ENCODE measurements at places on chromosomes 4 and X.

GRCh38 chr4:21876711-21877110 is 71.9 kb downstream of the KCNIP4 start:
- DNase-seq = no peak

DNA sequence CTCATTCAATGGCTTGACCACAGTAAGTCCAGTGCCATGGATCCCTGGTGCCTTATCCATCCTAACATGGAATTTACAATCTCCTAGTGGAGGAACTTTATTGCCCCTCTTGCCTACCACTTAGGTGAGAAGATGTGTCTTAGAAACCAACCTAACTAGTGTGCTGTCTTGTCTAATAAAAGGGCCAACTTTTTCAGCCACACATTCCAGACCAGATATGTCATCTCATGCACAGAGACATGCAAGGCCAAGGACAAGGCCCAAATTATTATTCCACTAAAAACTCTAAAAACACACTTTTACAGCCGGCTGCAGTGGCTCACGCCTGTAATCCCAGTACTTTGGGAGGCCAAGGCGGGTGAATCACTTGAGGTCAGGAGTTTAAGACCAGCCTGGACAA is 10.6 kb upstream of the PRDX4 start:
- no peak for DNase-seq

DNA sequence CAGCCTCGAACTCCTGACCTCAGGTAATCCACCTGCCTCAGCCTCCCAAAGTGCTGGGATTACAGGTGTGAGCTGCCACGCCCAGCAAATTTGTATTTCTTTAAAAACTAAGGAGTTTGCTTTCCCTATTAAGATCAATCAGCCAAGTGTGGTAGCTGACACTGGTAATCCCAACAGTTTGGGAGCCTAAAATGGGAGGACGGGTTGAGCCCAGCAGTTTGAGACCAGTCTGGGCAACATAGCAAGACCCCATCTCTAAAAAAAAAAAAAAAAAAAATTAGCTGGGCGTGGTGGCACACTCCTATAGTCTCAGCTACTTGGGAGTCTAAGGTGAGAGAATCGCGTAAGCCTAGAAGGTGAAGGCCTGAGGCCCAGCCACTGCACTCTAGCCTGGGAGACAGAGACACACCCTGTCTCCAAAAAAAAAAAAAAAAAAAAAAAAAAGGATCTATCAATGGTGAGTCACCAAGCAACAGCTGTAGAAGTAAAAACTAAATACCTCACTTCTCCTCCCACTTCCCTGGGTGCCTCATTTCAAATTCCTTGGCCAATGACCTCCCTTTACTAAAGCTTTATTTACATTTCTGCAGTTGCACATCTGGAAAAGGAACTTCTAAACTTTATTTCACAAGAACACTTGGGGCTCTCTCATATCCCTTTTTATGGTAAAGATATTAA is 54.5 kb downstream of the LDB2 start:
- DNase-seq = no peak

- DNase-seq = no peak
Measured at GRCh38 chrX:8868070-8868773, 67.0 kb upstream of the FAM9A start.

- DNase-seq = no peak
Measured at GRCh38 chr4:112848911-112849310, 200.5 kb upstream of the ANK2 start.

DNA sequence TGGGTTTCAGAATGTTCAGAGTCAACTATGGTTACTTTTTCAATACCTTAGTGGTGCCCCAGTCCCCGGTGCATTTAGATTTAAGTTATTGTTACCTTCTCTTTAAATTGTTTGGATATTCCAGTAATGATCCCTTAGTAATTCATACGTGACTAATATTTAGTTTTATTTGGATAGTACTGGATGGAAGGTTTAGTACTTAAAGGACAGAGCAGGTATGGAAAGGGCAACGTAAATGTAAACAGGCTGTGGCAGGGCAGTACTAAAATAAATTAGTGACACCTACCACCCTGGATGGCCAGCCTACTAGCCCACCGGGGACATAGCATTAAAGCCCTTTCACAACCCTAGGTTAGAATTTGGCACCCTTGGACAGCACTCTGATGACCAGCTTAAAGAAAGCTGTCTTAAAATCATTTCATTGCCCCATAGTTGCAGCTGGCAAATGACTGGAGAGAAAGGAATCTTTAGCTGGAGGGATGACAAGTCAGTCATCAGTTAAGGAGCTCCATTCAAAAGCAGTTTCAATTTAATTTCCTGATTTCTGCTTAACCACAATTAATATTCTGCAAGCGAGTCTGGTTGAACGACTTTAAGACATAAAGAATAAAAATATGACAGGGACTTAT is 16.4 kb downstream of the PLP1 start:
- DNase-seq = no peak

DNA sequence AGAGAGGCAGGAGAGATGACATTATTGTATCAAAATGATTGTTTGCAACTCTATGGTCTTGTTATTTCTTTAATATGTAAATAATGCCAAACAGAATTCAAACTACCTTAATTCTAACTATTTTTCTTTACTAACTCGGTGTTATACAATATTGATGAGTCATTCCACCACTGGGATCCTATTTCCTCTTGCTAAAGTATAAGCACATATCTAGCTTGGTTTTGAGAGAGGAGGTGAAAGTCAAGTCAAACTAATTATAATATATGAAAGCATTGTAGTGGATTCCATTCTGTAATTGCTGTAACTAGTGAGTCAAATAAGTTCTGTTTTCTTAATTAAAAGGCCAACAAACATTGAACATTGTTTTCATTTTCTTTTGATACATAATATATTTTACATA is 837.6 kb downstream of the PDHA2 start:
- peak; percentile 6 for DNase-seq

DNA sequence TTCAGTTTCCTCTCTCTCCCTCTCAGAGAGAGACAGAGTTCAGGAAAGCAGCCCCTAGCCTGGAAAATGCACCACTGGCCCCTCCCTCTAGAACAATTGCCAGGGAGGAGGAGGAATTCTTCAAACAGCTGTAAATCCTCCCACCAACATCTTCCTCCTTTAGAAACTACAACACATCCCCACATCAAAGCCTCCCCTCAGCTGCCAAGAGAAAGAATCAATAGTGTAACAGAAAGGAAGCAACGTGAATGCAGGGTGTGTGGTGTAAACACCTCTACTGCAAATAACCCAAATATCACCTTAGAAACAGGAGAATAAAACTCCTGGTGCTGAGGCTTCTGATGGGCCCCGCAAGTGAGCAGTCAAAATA is 249.9 kb upstream of the GATB start:
- no peak for DNase-seq

- DNase-seq = no peak
Measured at GRCh38 chrX:101417190-101417589, 9.2 kb downstream of the HNRNPH2 start.

- DNase-seq = no peak
Measured at GRCh38 chrX:155094468-155095061, 23.3 kb downstream of the BRCC3 start.

GRCh38 chr4:8274765-8275547 is 5.4 kb downstream of the HTRA3 start:
- DNase-seq = peak; percentile 94

DNA sequence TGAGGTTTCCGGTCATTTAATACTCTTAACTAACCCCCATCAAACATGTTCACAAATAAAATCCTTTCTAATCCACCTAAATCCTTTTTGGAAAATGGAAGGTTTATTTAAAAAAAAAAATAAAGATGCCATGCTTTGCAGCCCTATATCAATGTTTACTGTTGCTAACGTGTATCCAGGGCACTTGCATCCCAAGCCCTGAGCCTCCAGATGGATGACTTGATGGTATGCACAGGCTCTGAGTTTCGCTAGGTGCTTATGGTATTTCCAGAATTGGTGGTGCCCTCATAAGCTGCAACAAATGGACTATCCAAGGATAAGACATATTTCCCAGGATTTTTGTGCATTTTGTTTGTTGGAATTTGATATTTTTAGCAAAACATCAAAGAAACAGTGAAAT is 257.7 kb downstream of the PRDM5 start:
- DNase-seq = no peak

- DNase-seq = no peak
Measured at GRCh38 chrX:109345856-109346255, 136.0 kb downstream of the GUCY2F start.

DNA sequence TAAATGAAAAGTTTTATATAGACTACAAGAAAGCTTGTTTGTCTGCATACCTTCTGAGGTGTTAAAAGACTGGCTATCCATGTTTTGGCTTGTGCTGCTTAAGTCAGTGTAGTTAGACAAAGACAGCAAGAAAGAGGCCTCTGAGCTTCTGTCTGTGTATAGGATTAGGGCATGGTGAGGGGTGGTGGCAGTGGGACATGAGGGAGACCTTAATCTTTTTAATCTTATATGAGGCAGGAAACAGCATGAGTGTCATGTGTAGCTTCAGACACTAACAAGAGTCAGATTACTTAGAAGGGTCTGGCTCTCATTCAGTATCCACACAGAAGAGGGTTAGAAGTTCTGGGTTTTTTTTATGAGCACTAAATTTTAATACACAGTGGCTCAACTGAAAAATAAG is 213.3 kb downstream of the GABRG1 start:
- no peak for DNase-seq

DNA sequence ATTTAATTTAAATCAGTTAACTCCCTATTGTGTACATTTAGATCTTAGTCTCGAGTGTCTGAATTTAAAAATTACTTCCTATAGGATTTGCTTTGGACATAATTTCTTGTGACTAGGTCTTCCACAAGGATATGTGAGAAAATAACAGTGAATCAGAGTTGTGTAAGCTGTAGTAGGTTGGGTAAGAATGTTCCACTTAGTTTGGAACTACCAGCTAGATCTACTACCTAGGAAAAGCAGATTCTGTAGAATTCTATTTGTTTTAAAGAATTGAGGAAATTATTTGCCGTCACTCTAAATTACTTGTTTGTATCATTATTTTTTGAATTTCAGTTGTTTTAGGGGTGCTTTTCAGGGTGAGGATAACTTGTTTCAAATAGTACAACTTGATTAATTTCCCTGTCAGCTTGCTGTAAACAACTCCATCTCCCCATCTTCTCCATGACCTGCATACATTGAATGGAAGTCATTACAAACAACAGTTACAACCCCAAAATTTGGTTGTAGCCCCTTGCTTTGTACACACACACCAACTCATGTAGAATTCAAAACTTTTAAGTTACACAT is 1.3 kb downstream of the MTHFD2L start:
- no peak for DNase-seq

DNA sequence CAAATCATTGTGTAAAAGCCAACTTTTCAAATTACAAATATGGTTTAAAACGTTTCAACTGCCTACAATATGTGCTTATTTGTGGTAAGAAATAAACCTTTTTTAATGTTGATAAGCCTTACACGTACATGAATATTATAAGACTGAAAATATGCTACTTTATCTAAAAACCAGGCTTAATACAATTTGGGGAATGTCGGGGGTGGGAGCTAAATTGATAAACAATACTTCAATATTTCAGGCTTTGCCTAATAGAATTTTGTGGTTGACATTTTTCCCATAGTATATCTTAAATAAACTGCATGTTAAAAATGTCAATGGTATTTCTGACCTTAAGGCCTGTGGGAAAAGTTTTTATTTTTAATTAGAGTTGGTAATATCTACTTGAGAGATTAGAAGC is 69.8 kb upstream of the SLIT2 start:
- no peak for DNase-seq

DNA sequence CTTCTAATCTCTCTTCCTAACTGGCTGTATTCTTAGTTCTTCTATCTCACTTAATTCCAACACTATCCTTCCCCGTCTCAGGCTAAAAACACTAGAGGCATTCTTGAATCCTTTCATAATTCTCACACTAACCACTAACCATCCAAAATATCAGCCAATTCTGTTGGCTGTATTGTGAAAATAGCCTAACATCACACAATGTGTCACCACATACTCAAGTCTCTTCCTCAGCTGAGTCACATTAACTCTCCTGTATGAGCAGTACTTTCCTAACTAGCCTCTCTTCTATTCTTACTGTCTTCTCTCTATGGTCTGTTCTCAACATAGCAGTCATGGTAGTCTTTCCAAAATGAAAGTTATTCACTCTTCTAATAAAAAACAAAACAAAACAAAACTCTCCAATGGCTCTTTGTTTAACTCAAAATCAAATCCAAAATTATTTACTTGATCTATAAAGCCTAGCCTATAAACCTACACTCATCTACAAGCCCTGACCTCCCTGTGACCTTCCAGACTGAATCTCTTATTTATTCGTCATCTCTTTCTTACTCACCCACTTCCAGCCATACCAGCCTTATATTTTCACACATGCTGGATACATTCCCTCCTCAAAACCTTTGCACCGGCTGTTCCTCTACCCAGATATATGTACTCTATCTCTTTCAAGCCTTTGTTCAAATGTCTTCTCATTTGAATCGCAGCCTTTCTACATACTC is 445.9 kb downstream of the TLL1 start:
- DNase-seq = no peak

DNA sequence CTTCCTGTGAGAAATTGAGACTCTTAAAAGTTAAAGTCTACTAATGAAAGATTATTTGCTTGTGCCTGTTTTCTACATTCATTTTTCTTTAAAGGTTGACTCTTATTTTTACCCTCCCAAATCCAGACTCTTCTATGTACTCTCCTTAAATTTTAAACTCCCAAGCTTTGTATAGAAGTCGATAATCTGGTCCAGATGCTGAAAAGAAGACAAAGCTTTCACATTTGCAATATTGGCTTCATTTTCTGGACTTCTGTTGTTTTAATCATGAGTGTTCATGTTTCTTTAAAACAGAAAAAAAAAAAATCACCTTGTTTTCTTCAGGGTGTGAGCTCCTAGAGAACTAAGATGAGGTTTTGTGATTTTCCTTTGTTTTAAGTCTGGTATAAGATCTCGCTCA is 53.2 kb upstream of the TBC1D14 start:
- DNase-seq = no peak

DNA sequence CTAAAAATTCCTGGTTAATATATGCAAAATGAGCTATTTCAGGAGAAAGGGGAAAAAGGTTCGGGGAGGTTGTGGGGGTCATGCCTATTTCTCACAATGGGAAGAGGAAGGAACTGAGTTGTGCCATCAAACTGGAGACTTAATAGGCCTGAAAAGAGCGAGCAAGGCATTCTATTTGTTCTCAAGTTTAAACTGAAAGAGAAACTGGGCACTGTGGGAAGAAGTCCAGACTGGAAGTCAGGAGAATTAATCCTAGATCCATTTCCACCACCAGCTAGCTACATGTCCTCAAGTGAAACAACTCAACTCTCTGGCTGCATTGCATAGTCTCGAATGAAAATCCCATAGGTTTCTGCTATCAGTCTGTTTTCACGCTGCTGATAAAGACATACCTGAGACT is 50.6 kb downstream of the PPARGC1A start:
- DNase-seq = no peak

DNA sequence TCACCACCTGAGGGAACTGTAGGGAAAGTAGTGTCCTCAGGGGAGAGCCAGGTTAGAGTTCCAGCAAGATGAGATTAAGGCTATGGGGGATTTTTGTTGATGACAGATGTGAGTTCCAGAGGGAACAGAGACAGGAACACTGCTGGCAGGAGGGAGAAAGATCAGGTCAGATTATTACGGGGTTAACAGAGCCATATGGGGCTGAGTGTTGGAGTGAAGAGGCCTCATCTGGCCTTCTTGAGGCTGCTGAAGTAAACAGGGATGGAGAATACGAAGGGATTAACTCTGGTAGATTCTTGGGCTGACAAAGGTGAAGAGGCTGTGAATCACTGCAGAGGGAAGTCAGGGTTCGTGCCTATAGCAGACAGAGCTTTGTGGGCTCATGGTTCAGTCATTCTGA is 47.9 kb upstream of the POU4F2 start:
- DNase-seq = no peak

Data from brain pericyte (primary cell).